ENCODE measurements at places on chromosomes 5 and 9. TPM values are rescaled to one million over a fixed set of nuclear protein-coding genes. Genes with fewer than 3 reads are reported as not detected.

- DNase-seq: no peak
Observed at GRCh38 chr9:127194881-127195713, 69.5 kb upstream of the GARNL3 start.

DNA sequence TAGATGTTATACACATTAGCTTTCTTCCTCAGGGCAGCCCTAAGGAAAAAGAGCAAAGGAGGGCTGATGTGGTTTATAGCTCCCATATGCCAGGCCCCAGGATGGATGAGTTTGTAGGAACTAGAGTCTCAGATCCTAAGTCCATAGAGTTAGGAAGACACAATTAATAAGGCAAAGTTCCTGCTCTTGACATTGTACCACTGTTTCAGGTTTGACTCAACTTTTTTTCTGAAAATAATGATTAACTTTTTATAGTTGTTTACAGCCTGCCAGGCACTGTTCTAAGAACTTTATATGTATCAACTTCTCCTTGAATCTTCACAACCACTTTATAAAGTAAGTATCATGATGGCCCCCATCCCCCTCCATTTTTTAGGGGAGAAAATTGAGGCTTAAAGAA lies 339.5 kb downstream of the PDE4D start:
- DNase-seq: no peak

DNA sequence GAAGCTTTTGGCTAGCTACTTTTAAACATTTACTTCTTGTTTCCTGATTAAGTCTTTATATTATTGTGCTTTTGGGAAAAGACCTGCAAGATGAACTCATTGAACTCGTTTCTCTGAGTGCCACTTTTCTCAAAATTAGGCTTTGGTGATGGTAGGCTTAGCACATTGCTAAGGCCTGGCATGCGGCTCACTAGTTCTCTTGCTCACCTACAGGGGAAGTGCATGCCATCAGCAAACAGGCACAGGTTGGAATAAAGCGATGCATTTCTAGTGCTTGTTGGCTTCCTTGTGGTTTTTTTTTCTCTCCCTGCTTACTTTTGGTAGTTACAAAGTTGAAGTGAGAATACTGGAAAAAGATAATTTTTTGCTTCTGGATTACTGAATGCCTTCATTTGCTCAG lies 41.4 kb downstream of the TLE4 start:
- no peak for DNase-seq

Gene SLC6A19
- total RNA-seq: 0.29 TPM

Gene PLAC8L1
- not detected for total RNA-seq

Gene DOCK2
- total RNA-seq: 0.09 TPM

Gene SPAG8
- 0.29 TPM for total RNA-seq

DNA sequence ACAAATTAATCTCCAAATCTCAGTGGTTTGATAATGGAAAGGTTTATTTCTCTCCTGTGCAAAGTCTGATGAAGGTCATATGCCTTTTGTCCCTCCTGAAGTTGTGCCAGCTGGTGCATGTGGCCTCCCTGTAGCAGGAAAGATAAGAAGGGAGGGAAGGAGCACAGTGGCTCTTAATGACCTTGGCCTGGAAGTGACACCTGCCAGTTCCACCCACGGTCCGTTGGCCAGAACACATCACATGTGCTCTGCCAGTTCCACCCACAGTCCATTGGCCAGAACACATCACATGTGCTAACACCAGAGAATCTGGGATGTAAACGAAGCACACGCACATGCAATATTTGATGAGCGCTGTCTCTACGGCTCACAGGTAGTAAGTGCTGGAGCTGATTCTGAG lies 130.9 kb downstream of the DOCK2 start:
- no peak for DNase-seq

GRCh38 chr5:103674251-103674650 lies 111.7 kb upstream of the NUDT12 start:
- DNase-seq: no peak

Gene KIF2A
- 65.6 TPM for total RNA-seq

DNA sequence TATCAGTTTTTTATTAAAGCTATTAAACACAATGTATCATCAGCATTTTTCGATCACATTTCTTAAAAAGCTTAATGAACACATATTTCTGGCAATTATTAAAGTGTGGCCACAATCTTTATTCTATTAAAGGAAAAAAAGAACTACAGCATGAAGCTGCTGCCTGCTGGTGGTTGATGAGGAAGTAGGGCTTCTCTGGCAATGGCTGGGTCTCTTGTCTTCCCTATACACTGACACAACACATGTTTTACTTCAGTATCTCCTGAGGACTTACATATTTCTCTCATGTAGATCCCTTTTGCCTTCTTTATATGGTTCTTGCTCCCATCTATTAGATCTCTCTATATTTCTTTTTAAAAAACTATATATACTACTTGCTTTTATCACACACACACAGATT lies 590.7 kb downstream of the RAB3C start:
- no peak for DNase-seq

DNA sequence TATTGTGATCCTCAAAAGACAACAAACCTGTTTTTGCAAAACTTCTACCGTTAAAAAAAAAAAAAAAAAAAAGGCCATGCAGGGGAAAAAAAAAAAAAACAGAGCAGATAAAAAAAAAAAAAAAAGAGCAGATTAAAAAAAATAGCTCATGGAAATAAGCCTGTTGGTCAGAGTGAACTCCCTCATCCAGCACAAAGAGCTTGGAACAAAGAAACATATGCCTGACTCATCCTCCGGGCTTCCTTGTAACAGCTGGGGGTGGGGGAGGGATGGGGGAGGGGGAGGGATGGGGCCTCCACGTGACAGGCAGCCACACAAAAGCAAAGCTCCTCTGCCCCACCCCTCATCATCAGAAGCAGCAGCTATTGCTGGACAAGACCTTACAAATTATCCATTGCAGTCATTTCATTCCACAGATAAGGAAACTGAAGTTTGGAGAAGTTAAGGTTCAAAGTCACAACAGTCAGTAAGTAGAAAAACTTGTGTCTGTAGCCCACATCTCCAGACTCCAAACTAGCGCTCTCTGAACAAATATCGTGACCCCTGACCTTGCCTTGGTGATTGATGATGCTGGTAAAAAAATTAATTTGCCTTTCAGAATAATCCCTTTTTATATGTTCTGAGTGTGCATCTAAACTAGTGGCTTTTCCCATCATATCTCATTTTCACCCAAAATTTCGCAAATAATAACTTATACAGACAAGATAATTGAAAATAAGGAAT lies 38.9 kb downstream of the SLC35D2 start:
- peak; percentile 91 for DNase-seq

DNA sequence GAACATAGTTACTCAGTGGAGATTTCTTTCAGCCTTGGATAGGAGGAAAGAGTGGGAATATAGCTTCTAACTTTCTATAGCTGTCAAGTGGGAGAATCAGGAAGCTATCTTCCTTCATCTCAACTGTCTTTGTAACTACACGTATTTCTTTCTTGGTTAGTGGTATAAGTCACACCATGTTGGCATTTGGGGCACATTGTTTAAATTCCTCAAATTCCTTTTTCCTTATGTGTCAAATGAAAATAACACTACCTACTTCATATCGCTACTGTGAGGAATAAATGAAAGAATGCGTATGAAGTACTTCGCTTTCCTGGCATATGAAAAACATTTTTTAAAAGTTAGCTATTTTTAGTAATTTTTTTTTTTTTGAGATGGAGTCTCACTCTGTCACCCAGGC lies 1082.5 kb upstream of the WWC1 start:
- DNase-seq: no peak

DNA sequence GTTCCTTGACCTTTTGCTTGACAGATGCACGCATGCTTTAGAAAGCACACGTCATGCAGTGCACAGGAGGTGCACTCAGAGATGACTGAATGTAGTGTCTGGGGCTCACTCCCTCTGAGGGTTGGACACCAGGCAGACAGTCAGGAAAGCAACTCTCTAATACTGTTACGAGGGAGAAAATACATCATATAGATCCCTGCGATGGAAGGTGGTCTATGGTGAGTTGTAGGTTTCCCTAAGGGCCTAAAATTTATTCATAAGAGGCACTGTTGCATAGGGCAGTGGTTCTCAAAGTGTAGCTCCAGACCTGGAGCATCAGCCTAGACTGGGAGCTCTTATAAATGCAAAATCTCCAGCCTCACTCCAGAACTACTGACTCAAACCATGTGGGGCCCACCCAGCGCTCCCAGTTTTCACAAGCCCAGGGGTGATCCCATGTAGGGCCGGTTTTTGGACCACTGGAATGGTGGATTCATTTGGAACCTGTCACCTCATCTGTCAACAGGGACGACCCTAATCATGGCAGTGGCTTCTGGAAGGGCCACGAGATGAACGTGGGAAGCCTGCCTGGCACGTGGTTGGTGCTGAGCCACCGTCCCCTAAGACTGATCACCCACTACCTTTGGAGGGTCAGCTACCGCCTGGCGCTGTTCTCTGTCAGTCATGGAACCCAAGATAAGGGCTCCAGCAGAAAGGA lies 16.8 kb upstream of the PHF19 start:
- DNase-seq: no peak

DNA sequence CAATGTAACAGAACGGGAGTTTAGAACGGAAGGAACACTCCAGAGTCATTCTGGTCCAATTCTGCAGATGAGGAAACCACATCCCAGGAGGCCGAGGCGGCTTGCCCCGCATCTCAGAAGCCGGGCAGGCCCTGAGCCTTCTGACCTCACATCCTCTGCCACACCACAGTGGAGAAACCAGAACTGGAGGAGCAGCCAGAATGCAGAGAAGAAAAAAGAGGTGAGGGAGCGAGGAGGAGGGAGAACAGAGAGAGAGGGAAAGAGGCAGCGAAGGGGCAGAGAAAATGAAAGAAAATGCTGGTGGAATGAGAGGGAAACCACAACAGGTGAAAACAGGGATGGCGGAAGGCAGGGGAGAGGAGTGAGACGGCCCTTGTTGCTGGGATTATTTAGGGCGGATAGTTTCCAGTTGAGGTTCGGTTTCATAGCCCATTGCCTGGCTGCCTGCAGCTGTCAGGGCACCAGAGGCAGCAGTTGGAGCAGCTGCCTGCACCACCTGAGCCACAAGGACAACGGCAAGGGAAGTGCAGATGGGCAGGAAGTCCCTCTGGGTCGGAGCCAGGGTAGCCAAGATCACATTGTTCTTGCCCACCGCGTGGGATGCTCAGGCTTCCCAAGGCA lies at the start of gene HMHB1:
HMHB1 (plus strand) TSS at position 77 of the 621 bp plus-strand sequence.
- no peak for DNase-seq

Gene SPATA31C1
- not detected for total RNA-seq

GRCh38 chr5:58902305-58902704 lies 319.4 kb downstream of the RAB3C start:
- DNase-seq: no peak

DNA sequence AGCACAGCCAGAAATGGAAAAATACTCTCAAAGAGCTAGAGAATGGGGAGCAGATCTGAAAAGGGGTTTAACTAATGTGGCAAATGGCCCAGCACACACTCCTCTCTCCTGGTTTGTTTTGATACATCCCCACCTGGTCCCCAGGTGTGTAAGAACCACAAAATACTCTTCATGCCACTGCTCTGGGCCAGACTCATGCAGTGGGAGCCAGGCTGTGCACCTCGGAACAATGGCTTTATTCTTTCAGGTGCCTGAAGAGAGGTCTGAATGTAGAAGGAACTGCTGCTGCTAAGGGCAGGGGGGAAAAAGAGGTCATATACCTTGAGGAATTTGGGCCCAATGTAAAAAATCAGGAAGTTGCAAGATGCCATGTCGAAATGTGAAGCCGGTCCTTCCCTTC lies 123.9 kb upstream of the ADAMTSL1 start:
- DNase-seq: no peak

DNA sequence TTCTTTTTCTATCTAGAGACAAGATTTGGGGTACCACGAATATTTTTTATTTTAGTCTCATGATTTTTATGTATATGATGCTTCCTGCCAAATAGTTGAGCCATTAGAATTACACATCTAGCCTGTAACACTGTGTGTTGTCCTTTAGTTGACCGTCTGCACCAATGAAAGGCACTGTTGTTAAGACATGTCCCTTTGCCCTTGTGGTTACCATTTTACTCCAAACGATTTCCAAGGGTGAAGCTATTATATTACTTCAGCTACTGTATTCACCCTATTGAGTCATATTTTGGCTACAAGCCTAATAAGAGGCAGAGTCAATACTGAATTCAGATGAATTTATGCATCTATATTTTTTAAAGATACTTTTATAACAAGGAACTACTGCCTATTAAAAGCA lies 207.6 kb downstream of the CETN3 start:
- DNase-seq: no peak

- no peak for DNase-seq
Observed at GRCh38 chr5:32029261-32029660, 144.9 kb downstream of the GOLPH3 start.

Gene SLC4A9
- 0.35 TPM for total RNA-seq

DNA sequence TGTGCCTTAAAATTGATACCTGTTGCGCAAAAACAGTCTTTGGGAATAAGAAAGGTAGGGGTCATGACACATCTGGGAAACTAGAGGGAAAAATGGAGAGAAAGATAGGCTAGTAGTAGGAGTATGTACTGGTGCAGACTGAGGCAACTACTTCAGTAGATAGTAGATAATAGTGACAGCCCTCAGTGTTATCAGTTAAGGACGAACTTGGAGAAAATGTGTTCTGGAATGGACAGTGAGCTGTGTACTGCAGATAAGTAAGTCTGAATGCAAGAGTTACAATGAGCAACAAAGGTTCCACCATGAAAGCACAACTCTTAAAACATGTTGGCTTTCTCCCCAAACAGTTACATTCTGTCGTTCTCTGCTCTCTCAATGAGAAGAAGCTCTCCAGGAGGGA lies 6.5 kb upstream of the INSL6 start:
- no peak for DNase-seq

GRCh38 chr5:132010645-132010988 lies 841 bp downstream of the ACSL6 start:
- DNase-seq: no peak

Gene BRD3
- 58.3 TPM for total RNA-seq
